ENCODE measurements at places on chromosomes 3 and 15.

DNA sequence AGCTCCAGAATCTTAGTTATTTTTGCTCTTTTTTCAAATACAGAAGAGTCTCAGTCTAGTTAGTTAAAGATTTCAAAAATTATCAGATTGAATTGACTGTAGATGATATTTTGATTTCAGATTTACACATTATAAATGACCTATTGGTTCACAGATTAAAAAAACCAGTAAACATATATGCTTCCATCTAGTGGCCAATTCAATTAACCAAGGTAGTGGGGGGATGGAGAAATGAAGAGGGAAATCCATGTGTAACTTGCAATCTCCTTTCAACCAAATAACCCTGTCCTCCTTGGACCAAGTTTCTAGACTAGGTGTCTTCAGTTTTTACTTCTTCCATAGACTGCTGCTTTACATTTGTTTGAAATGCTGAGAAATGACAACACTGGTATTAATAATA lies 789.8 kb downstream of the ROBO1 start:
- no peak for DNase-seq

- DNase-seq: no peak
Measured at GRCh38 chr3:170425491-170426239, 7.0 kb downstream of the CLDN11 start.

GRCh38 chr3:46094506-46094905 lies 67.2 kb upstream of the XCR1 start:
- DNase-seq: no peak

DNA sequence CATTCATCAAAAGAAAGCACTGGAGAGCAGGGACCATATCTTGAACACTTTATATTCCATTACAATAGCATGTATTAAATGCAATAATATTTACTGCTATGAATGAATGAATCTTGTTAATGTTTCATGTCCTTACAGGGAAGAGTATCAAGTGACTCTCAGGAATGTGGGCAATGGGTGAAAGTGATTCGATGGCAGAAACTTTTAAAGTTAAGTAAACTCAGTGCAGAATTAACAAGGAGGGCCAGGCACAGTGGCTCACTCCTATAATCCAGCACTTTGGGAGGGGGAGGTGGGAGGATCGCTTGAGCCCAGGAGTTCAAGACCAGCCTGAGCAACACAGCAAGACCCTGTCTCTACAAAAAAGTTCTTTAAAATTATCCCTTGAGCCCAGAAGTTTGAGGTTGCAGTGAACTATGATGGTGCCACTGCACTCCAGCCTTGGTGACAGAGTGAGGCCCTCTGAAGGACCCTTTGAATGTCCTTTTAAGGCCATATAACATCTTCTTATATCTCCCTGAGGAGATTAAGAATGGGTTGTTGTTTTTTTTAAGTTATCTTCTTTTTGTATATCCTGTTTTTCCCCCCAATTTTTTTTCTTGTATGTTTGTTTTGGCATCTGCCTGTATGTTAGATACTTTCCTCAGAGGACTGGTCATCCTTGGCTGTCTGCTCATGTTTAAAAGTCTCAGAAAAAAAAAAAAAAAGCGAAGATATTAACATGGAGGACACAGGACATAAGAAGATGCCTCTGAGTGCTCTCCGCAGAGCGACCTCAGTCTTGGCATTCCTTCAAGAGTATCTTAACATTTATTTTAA lies 9.6 kb upstream of the FSIP1 start:
- DNase-seq: no peak

DNA sequence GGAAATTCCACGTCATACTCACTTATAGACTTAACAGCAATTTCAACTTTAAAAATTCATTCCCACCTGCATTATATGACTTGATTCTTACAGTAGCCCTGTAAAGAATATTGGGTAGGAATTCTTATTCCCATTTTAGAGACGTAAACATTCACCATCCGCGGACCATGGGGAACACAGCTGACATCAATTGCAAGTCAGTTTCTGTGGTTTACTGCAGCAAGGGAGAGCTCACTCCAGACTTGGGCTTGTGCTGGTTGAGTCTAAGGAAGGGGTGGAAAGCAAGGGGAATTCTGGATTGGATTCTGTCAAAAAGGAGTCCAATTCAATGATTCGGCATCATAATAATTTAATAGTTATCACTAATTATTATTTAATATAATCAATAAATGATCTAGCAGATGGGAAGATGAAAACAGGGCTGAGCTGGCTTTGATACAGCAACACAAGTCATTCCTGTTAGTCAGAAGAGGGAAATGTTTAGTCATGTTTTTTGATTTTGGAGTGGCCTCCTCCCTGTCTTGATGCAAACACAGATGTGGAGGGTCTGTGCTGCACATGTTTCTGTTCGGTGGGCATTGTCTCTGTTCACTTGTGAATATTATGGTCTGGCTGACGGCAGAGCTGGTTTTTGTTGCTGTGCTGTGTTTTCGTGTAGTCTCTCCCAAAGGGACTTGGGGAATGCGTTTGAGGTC lies 9.7 kb downstream of the LIPC start:
- DNase-seq: no peak

DNA sequence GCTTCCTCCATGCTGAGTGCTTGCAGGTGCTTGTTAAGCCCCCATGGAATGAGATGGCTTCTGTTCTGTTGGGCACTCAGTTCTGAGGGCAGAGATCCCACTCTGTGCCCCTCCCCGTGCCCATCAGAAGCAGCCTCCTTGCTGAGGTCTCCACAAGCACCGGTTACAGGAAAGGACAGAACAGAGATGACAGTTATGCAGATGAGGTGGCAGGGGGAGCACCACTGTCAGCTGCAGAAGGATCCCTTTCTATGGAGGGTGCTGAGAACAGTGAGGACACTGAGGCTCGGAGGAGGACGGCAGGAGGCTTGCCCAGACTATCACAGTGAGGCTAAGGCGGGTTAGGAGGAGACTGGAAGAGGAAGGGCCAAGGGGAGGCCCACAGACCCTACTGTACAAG lies 12.4 kb downstream of the CACNA2D2 start:
- DNase-seq: no peak

DNA sequence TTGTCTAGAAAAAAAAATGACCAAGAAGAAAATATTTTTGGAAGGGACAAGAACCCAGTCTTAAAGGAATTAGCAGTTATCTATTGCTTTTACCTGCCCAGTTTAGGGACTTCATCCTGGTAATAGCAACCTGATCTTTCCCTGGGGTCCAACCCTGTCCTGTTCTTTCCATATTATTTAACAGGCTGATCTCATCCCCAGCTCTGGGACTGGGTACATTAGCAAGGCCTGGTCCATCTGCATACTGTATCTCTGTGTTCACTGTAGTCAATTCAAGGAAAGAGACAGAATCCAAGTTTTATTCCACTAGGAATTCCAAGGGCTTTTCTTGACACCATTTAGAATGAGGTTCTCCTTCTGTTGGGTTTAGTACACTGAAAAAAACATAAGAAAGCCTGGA lies 191.7 kb upstream of the GADL1 start:
- no peak for DNase-seq

- DNase-seq: no peak
Measured at GRCh38 chr3:115912372-115912771, 289.1 kb downstream of the GAP43 start.

DNA sequence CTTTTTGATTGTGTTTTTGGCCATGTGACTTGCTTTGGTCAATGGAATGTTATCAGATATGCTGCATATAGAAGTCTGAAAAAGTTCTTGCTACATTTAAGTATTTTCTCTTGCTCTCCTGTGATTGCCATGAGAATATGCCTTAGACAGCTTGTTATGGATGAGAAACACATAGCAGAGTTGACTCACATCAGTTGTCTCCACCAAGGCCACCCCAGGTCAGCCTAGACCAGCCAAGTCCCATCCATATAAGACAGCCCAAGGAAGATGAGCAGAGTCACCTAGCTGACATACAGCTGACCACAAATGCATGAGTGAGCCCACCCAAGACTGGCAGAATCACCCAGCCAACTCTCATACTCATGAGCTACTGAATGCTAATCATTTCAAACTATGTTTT lies 153.0 kb downstream of the THRB start:
- DNase-seq: no peak

DNA sequence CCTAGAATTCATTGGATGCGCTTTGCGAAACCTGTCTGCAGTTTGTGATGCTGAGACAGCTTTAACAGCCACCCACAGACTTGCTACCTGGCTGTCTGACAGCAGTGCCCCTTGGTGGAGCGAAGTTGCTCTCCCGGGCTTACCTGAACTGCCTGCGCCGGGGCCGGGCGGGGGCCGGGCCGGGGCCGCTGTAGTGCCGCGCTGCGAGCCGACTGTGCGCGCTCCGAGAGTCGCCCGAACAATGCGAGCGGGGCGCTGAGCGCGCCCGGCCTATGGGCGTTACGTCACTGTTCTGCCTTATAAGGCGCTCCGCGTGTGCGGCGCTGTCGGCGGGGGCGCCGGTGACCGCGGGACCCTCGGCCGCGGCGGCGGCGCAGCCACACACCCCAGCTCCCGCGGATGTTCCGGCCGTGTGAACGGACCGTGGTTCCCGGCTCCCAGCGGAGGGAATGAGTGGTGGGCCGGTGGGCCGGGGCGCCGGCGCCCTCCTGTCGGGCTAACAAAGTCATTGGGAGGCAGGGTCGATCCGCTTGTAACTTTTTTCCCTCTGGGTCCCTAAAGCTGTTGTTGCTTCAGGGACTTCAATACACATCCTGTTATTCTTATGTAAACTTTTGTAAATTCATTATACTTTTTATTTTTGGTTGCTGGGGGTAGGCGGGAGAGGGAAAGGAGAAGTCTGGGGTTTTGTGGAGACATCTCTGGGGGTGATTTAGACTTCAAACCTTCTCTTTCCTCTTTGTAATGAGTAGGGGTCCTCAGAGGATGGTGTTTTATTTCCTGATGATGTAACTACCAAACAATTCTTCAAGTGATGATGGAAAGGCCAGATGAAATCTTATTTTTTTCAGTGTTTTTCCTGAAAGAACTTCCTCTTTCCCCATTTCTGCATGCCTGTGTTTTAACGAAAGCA lies 58.5 kb downstream of the CMSS1 start:
- DNase-seq: peak; percentile 69

GRCh38 chr15:63086271-63086670 lies 35.4 kb upstream of the LACTB start:
- no peak for DNase-seq

GRCh38 chr3:152264378-152264777 lies 4.4 kb upstream of the MBNL1 start:
- DNase-seq: no peak

DNA sequence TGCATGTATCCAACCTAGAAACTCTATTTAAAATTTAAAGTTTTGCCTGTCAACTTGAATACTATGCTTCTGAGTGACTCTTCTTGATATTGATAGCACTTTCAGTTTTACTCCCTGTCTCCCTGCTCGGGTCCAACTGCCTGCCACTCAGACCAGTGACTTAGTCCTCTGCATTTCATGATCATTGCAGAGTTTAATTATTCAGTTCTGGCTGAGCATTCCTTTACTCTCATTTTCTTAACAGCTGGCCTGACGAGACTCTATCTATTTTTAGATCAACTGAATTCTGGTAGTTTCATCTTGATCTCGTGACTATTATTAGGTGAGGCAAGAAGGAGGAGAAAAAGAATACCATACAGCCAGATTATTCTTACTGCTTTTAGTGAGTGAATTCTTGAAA lies 617.4 kb downstream of the SI start:
- no peak for DNase-seq

GRCh38 chr3:112874725-112875124 lies 28.1 kb upstream of the CD200R1L start:
- no peak for DNase-seq

DNA sequence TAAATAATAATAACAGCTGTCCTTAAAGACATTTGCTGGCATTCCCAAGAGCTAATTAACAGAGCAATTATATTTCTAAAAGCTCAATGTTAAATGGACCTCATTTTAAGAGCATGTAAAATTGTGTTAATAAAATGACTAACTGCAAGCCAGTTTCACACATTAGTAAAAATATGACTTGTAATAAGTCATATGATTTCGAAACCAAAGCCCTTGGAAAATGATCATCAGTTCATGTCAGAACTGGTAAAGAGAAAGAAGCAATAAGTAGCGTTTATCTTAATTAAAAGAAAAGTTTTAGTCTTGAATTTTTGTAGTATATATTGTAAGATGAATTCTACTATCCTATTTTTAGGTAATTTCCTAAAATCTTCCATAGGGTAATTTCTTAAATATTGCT lies 310.7 kb downstream of the CNTN3 start:
- no peak for DNase-seq

DNA sequence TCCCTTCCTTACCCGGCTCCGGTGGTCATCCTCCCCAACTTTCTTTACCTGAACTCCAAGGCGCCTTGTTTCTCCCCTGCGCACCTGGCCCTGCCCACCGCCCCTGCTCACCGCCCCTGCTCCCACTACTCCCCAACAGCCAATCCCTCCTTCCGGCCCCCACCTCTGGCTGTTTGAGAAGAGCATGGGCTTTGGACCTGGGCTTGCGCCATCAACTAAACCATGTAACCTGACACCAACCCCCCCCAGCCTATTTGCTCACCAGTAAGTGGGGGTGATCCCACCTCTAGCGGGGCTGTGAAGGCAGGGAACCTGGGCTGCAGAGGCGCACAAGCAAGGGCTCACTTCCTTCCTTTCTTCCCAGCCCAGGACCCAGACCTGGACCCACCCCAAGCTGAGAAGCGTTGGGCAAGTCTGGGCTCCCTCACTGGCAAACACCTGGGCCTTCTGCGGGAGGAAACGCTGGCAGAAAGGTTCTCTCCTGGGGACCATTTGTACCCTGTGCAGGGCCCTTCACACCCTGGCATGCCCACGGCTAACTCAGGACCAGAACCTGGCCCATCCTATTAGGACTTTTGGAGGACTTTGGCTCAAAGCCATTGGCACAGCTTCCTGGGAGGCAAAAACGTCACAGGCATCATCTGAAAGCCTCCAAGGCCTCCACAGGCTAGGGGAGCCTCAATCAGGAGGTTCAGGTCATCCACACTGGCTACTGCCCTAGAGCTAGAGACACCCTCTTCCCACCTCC lies at the start of gene PLXNB1:
Gene PLXNB1 (minus strand): TSS at position 127 of the 748 bp plus-strand sequence. CDS start 5,475 bp downstream, outside the sequence.
- DNase-seq: peak; percentile 96

- DNase-seq: no peak
Measured at GRCh38 chr3:127667119-127667681, 5.6 kb upstream of the ABTB1 start.

GRCh38 chr3:134579141-134579665 lies 71.6 kb downstream of the KY start:
- DNase-seq: no peak

DNA sequence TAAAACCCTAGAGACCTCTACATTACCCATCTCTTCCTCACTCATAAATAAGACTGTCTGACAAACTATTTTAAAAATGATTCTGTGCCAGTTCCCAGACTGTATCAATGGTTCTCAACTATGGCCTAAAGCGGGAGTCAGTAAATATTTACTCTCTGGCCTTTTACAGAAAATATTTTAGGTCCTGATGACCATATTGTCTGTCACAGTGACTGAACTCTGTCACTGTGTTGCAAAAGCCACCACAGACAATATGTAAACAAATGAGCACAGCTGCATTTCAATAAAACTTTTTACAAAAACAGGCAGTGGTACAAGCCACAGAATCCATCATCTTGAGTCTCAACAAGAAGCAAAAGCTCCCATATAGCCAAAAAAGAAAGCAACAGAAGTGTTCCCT lies 45.4 kb downstream of the PLOD2 start:
- no peak for DNase-seq

GRCh38 chr15:78923480-78924360 lies 21.1 kb downstream of the CTSH start:
- no peak for DNase-seq

GRCh38 chr3:155702745-155703591 lies 41.9 kb downstream of the PLCH1 start:
- DNase-seq: no peak
